NCI-H1092 (cell line): ENCODE measurements at places on chromosomes 12 and 14.

GRCh38 chr12:18580706-18581105, 157.1 kb downstream of the PLCZ1 start:
- no peak for DNase-seq

- no peak for DNase-seq
These were observed 61.6 kb downstream of the PLEKHA5 start for GRCh38 chr12:19191089-19191488.

- no peak for DNase-seq
These were observed 647.8 kb downstream of the TMEM121 start for GRCh38 chr14:106174206-106174605.

GRCh38 chr12:118187751-118188435, 52.0 kb downstream of the PEBP1 start:
- no peak for DNase-seq

GRCh38 chr14:95204705-95205104, 47.4 kb upstream of the DICER1 start:
- DNase-seq: peak; percentile 47

DNA sequence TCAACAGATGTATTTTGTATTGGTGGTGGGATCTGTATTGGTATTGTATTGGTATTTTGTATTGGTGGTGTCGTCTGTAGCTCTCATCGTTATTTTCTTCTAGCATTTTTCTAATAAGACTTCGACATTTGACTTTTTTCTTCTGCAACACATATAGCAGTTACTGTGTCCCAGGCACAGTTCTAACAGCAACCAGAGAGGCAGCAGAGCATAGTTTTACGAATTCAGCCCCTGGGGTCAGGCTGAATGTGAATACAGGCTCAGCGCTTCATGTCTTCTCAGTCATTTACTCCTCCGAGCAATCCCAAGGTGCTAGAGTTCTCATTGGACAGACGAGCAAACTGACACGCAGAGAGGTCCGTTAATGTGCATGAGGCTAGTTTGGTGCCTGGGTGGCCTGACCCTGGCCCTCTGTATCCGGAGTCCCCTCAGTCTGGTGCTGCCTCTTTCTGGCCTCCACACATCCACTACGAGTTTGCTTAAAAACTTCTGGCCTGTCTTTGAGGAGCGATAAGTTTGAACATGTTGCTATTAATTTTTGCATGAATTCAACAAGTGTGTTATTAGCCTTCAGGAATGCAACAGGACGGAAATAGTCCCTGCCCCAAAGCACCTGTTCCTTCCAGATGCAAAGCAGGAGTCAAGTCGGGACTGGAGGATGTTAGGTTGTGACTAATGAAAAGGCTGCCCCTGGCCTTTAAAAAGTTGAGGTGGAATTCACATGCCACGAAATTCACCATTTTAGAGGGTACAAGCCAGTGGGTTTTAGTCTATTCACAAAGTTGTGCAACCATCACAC, 87.0 kb downstream of the GLT1D1 start:
- DNase-seq: no peak

DNA sequence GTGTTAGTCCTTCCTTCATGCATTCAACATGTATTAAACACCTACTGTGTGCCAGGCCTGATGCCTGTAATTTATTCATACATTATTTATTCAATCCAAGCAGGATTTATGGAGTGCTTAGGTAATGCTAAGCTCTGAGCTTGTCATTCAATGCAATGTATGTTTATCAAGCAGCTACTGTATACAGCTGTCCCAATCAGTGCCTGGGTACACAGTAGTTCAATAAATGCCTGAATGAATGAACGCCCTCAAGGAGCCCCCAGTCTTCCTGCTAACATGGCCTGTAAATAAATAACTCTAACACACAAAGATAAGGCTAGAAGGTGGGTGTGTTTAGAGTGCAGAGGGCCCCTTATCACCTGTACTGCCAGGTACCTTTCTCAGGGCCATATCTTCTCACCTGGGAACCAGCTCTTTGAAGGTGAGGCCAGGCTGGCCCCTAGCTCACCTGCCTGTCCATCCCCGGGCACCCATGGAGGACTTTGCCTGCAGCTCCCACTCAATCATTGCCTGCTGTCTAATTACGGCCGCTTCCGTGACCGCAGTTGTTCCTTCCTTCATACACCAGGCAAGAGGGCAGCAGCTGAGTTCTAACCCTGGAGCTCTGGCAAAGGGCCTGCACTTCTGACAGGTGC, 20.0 kb upstream of the KDM2B start:
- DNase-seq: no peak

DNA sequence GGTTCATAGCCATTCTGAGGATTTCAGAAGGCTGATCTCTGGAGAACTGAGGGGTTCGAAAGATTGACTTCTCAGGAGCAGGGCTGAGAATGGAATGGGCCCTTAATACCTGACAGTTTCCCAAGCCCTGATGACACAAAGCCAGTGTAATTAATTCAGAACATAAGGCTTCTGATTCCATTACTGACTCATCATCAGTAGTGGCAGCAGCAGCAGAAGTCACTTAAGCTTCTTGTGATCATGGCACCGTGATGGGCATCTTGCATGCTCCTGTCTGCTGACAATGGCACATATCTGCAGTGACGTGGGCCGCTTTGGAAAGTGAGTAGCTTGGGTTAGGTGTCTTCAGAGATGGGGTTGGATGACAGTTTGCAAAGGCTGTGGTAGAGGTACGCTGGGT, 38.2 kb upstream of the GSG1 start:
- DNase-seq: no peak

DNA sequence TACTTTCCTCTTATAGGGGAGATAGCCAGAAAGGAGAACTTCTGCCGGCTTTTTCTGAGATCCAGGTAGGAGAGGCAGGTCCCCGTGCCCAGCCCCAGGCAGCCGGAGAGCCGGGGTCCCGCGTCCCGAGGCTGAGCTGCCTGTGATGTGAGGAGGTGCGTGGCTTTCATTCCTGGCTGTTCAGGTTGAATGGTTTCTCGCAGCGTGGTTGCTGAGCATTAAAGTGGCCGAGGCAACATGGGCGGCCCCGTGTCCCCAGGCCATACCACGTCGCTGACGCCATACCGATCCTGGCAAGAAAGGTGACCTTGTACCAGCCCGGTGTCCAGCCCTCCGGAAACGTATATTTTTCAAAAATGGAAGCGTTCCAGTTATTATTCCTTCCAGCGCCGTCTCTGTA, 116.7 kb upstream of the MYL2 start:
- no peak for DNase-seq

DNA sequence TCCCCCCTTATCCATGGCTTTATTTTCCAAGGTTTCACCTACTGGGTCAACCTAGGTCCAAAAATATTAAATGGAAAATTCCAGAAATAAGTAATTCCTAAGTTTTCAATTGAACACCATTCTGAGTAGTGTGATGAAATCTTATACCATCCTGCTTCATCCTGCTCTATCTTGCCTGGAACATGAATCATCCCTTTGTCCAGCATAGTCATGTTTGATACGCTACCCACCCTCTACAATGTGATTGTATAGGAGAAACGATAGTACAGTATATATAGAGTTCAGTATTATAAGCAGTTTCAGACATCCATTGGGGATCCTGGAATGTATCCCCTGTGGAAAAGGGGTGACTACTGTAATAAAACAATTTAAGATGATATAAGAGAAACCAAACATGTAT, 62.2 kb downstream of the IFNG start:
- no peak for DNase-seq

GRCh38 chr14:71711619-71712018, 220.6 kb upstream of the RGS6 start:
- DNase-seq: no peak

- DNase-seq: no peak
These were observed 80.6 kb upstream of the ETV6 start for GRCh38 chr12:11568762-11569478.

DNA sequence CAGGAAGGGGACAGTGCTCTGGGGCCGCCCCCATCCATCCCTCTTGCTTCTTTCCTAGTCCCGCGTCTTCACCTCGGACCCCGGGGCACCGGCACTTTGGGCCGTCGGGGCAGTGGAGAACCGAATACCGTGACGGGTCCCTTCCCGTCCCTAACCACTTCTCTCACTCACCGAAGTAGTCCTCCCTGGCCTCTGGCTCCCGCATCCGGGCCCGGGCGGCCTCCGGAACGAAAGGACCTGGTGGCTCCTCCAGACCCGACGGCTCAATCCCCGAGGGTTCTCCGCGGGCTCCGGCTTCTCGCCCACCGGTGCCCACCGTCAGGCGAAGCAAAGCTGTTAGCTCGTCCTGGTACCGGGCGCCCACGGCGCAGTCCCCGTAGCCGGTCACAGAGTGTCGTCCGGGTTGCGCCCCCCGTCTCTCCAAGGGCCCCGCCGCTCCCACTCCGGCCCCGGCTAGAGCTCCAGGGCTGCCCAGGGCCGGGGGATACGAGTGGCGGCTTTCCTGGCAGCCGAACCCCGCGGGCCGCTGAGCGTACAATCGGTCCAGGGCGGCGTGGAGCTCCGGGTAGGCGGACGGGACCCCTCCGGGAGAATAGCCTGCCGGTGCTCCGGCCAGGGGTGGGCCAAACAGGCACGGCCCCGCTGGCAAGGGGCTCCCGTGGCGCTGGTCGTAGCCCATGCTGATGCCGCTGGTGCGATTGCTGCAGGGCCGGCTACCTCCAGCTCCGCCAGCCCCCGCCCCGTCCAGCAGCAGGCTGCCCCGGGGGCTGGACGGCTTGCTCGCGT, 1.1 kb downstream of the AJUBA start:
- no peak for DNase-seq

- DNase-seq: no peak
These were observed 26.0 kb downstream of the MAPK1IP1L start for GRCh38 chr14:55077170-55078151.

DNA sequence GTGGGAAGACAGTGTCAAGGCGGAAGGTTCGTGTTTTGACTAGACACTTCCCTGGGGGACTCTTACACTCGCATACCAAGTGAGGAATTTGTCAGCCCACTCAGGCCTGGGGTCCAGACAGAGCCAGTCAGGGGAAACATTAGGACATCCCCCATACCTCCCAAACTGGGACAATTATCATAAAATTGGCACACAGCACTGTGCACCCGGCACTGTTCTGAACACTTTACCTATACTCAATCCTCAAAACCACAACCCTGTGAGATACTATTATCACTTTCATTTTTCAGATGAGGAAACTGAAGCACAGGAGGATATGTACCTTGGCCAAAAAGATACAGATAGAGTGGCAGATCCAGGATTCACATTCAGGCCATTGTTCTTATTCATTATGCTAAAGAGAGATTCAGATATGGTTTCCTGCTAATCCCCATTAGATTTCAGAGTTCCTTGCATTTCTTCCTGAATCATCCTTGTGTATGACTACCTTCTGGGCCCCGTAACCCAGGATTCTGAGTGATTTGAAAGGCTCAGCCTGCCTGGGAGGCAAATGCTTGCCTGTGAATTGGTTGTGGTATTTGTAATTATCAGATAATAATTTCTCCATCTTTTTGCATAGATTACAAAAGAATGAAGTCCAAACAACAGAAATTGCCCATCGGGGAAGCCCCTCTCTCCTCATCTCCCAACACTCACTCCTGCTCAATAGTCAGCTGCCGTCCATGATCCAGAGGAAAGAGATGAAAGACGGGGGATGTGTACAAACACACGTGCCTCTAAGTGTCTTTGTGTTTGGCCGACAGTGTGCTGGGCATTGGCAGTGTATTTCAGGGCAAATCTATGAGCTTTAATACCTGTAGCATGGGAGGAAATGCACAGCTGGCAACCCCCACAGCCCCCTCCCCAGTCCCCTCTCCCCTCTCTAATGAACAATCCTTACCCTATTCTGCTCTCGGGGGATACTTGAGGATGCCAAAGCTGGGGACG, 4.6 kb downstream of the TAC3 start:
- DNase-seq: no peak

GRCh38 chr14:94769391-94770250, at the start of gene GSC:
Gene GSC, minus strand, starts transcription at chr14:94770113. Its CDS starts 98 bp downstream, at chr14:94770015.
- peak; percentile 19 for DNase-seq

DNA sequence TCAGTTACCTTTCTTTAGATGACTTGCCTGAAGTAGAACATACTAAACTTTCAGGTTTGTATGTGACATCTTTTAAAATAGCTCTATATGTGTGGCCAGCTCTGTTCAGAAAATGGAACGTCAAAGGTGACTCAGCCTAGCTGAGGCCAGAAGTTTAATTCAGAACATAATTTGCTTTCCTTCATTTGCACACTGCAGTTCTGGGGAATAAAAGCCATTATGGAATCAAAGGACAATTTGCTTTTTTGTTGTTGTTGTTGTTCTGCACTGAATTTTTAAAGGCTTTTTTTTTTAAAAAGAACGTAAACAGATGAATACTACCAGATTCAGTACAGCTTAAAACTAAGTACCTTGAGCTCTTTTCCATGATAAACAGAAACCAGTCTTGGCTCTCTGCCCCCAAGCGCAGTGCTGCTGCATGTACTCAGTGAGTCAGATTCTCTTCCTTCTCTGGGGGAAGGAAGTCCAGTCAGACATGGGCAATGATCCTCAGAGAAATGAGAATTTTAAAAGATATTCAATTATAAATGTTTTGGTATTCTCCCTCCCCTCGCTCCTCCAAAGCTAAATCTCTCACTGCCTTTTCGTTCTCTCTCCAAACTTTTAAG, 644.2 kb downstream of the NOVA1 start:
- no peak for DNase-seq

GRCh38 chr12:118501489-118501888, 125.1 kb downstream of the SUDS3 start:
- DNase-seq: no peak

GRCh38 chr14:37668646-37669045, 73.2 kb downstream of the TTC6 start:
- no peak for DNase-seq

- no peak for DNase-seq
These were observed 440 bp upstream of the ISM2 start for GRCh38 chr14:77498984-77499527.

GRCh38 chr12:58639318-58639934, 280.9 kb downstream of the LRIG3 start:
- peak; percentile 12 for DNase-seq

DNA sequence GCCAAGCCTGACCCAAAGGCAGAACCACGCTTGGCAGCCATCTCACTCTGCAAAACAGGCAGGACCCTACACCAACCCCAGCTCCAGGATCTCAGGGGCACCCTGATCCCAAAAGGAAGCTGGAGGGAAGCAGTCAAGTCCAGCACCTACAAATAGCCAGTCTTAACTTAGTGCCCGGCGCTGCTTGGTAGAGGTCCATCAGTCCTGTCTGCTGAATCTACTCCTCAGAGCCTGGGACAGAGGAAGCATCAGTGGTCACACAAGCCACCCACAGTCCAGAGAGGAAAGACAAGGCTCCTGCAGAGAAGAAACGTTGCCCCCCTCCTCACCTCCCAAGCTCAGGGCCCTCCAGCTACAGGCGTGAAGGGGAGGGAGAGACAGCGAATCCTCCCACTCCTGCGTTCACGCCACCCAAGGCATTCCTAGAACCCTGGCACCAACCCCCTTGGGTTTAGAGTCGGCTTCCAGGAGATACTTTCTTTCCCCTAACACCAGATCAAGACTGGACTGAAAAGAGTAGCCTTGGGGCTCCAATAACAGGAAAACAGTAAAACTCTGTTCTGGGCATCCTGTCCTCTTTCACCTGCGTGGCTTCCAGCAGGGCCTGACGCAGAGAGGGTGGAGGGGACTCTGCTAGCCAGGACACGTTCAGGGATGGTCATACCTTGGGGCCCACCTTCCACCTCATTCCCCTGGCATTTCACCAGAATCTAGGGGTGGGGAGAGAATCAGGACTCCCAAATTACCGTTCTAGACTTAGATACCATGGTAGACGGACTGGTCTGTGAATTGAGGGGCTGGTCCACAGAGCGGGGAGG, 1.2 kb downstream of the PXN start:
- no peak for DNase-seq

- no peak for DNase-seq
These were observed 1214.9 kb downstream of the GALC start for GRCh38 chr14:86777963-86778602.

GRCh38 chr12:131005161-131006035, 51.7 kb downstream of the ADGRD1 start:
- DNase-seq: no peak
